ENCODE measurements at places on chromosomes 16 and 17.

- DNase-seq: no peak
Measured at GRCh38 chr17:57677858-57678257, 67.2 kb downstream of the CCDC182 start.

DNA sequence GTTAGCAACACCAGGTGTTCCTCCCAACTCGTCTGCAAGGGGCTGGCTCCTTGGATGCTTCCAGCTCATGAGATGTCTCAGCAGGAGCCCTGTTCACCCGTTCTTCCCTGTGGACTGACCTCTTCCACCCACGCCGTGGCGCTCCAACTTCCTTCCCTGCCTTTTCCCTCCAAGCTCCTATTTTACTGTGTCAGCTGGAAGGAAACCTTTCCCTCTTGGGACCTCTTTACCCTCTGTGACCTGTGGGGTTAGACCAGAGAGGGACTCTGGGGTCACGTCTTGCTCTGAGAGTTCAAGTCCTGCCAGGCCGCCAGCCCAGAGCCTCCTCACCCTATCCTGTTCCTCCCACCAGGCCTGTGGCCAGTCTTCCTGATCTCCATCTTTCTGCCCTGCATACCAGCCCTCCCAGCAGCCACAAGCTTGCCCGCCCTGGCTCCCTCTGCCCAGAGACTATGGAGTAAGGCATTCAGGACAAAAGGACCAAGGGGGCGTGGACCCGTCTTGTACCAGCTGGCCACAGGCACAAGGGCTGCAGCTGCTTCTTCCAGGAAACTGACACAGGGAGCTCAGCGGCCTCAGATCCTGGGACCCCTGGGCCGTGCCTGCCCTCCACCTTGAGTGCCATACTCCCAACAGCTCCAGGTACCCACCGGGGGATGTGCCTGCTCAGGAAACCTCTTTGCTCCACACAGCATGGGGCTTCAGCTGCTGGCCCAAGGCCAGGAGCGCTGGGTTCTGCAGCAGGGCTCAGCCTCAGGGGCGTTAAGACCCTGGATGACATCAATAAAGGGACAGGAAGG, 3.0 kb downstream of the PAQR4 start:
- no peak for DNase-seq

- DNase-seq: no peak
Measured at GRCh38 chr16:61812251-61812650, 224.0 kb downstream of the CDH8 start.

GRCh38 chr17:66527335-66527734, 224.9 kb downstream of the PRKCA start:
- DNase-seq: no peak

DNA sequence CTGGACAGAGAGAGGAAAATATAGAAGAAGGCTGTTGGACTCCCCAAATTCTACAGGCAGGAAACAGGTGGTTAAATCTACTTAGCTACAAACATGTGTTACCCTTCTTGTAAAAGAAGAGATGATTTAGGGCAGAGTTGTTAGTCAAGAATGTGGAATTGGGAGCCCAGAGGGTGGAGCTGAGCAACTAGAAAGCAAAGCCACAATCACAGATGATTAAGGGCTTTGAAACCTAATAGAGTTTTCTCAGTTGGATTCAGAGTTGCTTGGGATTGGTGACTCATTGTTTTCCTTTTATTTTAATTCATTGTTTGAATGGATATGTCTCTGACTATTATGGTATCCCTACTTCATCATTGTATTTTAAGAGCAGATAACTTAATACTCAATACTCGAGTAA, 6.2 kb downstream of the ACSM5 start:
- DNase-seq: no peak

Data from D721Med (cell line).